ENCODE measurements at places on chromosomes 1 and 21.

DNA sequence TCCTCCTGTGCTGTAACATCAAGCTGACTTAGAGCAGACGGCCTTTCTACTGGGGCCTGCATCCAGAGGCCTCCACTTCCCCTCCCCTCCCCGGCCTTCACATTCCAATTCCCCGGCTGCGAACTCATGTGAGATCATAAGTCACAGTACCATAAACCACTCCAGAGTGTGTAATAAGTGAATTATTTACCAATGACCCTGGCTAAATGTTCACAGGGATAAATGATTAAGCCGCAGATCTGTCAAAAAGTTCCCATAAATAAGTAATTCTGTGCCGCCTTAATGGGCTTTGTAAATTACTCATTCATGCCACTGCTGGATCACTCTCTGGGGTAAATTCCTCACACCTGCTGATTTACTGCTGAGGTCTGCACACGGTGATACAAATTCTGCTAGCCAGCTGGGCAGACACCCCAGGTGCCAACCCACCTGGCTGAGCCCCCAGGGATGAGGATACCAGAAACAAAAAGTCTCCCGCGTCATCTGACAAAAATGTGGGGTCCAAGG lies 27.4 kb upstream of the KIRREL1 start:
- DNase-seq: no peak

DNA sequence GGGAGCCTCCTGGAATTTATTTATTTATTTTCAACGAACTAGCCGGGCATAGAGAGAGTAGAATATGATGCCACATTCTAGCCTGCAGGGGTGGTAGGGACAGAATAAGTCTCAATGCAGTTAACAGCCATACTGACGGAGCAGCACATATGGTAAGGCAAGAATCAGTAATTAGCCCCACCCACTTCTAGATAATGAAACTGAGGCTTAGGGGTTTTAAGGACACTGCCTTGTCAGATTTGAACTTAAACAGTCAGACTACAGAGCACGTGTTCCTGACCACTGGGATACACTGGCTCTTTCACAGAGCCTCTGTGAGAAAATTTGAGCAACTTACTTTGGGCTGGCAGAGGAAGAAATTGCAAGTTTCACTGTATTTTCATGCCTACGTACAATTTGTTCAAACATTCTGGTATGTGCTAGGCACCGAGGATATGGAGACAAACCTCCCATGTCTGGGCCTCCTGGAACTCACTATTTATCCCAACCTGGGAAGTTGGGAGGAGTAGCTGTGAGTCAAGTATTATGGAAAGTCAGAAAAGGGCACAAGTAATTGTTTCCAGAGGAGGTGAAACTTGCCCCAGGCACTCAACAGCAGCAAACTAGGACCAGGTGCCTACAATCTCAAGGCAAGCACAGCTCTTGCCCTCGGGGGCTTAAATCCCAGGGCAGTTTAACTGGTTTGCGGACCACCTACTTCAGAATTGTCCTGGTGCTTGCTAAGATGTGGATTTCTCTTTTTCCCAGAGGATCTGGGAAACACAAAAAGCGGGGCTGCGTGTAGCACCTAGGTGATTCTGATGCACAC lies 1.6 kb upstream of the CLIC4 start:
- DNase-seq: no peak

DNA sequence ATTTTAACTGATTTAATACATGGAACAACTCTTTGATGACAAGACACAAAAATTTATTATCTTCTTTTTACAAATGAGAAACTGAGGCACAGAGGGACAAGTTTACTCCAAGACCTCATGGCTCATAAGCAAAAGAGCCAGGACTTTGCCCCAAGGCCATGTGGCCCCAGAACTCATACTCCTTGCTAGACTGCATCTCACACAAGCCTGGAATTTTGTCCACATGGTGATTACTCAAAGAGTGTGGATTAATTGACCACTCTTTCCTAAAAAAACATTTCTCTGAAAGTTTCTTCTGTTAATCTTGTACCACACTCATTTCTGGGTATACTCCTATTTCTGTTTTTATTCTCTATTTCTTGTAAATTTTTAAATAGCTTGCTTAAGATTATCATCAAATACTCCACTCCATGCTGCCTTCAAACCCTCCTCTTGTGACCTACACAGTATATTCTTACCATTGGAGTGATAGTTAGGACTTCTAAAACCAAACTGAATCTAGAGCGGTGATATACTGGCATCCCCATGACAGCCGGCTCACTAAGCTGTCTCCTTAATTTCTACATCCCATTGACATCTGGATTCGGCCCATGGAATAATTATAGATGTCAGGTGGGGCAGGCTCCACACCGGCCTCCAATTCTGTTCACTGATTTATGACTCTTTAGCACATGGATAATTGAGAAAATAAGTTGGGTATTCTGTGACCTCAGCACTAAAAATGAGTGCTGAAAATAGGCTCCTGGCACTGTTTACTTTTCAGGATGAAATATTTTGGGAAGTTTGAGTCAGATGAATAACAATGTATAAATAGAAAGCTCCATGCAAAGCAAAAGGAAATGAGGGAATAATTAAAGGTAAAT lies 16.1 kb downstream of the RGS4 start:
- DNase-seq: no peak

- DNase-seq: no peak
Observed at GRCh38 chr1:104190821-104191220, 441.1 kb downstream of the AMY1C start.

- DNase-seq: no peak
Observed at GRCh38 chr1:220917535-220918209, 38.4 kb downstream of the HLX start.

DNA sequence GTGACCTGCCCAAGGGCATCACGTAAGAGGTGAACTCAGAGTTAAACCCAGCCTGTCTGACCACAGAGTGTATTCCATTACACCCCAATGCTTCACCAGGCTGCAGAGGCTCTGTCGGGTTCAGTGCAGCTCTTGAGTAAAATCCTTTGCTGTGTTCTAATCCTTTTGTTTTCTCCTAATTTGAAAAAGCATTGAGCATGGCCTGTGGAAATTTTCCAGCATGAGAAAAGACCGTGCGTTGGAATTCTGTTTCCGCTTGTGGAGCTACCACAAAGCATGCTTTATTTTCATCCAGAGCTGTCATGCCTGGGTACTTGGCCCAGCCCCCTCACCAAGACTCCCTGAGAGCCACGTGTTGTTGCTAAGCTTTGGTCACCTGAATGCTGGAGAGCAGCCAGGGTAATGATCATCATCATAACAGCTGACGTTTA lies 317.6 kb downstream of the PRDM2 start:
- DNase-seq: no peak

GRCh38 chr1:110003747-110004428 lies 19.3 kb downstream of the AHCYL1 start:
- DNase-seq: no peak

DNA sequence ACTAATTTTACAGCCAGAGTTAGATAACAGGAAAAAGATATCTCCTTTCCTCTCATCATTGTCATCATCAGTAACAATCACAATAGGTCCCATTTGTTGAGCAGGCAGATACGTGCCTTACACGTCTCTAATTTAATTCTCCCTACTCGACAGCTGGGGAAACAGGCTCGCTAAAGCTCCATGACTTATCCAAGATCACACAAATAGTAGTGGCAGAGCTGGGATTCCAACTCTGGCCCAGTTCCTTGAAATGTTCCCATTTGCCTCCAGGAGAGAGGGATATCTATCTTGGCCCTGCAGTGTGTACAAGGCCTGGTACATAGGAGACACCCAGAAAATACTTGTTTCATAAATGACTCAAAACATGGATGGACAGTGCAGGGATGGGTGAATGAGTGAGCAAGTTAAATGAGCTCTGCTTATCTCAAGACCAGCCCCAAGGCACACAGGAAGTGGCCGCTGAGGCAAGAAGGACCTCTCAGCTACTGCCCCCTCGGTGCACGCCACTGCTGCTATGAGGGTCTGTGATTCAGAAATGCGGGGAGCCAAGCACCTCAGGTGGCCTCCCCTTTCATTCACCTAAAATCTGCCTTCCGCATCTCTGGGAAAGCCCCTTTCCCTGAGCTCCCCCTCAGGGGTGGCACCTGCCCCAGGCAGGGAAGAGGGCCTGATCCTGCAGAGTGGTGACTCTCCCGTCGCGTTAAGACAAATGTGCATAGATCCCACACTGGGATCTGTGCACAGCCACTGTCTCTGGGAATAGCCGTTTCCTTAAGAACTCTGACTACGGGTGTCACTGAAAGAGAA lies 3.6 kb downstream of the KCNN3 start:
- DNase-seq: no peak

DNA sequence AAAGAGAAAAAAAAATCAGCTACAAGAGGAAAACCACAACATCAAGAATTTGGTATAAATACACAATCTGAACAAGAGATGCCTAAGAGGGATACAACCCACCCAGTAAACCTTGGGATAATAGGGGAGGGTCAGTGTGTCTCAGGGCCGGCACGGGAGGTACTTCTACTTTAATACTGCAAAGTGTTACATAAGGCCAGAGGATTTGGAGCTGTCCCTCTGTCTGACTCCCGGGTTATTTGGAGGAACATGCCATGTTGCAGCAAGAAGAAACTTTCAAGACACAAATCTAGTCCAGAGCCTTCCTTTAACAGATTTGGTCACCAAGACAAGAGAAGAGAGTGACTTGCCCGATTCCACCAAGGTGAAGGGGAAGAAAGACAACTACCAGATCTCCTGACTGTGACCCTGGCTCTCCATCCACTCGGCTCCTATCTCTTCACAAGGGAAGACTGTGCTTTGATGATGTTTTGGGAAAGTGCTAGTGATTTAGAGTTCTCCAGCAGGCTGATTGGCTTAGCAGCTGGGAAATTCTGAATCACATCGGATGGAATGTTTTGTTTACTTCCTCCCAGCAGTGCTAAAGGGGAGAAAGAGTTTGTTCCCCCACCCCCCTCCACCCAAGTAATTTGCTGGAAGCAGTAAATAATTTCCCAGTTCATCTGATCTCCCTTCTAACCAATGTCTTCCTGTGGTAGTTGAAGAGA lies 29.3 kb downstream of the SGIP1 start:
- DNase-seq: no peak

- DNase-seq: no peak
Observed at GRCh38 chr1:63718541-63718970, 55.3 kb upstream of the ROR1 start.

GRCh38 chr1:16296643-16297042 lies 55.6 kb downstream of the FBXO42 start:
- DNase-seq: no peak

DNA sequence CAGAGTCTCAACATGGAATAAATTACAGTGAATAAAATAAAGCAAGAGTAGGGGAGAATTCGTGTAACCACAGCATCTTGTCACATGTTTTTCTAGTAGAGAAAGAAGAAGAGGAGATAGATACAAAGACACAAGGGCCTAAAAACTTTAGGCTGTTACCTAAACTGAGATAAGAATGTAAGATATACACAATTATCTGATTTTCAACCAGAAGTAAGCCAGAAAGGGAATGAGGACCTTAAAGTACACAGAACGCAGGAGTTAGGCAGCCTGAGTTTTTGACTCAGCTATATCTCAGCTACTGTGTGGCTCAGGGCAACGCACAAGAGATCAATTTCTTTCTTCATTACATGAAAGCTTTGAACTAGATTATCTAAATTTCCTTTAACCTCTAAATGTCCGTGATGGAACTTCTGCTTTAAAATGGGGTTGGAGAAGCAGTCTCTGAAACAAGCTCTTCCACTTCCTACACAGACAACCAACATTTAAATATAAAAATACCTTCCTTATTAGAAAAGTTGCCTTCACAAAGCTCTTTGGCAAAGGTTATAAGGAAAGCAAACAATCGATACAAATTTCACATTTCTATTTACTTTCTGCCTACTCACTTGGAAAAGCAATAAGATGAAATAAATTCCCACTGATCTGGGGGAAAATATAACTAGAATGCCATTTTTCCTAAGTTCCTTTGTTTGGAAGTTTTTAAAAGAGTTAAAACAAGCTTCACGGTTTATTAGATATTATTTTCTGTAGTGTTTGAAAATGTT lies 5.2 kb upstream of the RGS13 start:
- no peak for DNase-seq

DNA sequence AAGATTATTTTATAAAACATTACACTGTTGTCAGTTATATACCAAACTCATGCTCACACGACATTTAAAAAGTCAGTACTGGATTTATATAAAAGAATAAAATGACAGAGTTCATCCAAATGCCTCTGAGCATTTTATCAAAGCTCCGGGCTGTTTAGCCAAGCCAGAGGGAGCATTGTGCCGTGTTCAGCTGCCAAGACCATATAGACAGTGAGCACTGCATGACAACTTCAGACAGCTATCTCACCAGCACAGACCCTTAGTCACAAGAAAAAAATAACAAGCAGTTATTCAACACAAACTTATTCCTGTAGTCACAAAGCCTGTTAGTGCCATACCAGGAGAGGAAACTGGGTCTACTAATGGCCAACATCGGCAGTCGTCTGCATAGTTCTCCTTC lies 88.0 kb upstream of the PBX1 start:
- DNase-seq: no peak

DNA sequence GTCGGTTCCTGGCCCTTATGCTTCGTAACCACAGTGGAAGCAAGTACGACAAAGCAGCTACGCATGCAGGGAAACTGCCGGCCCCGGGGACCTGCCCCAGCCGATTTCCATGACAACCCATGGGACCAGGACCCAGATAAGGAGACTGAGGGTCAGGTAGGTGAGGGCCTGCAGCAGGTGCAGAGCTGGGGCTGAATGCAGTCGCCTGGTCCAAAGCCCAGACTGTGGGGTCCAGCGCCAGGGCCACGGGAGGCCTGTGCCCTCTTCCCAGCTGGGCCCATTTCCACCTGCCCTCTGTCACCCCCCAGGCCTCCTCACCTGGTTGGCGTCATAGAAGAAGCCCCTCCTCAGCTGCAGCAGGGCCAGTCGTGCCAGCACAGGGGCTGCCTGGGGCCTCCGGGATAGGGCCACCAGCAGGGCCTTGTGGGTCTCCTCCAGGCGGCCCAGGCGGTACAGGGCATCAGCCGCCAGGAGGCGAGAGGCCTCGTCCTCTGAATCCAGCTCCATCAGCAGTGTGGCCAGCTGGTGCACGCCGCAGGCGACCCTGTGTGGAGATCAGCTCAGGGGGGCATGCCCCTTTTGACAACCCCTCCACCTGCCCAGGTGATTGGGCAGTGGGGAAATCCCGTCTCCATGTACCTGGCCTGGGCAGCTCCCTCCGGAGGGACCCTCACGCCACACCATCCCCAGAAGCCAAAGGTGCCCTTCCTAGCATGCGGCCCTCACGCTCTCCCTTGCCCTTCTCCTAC lies 14.2 kb downstream of the TTC34 start:
- no peak for DNase-seq

DNA sequence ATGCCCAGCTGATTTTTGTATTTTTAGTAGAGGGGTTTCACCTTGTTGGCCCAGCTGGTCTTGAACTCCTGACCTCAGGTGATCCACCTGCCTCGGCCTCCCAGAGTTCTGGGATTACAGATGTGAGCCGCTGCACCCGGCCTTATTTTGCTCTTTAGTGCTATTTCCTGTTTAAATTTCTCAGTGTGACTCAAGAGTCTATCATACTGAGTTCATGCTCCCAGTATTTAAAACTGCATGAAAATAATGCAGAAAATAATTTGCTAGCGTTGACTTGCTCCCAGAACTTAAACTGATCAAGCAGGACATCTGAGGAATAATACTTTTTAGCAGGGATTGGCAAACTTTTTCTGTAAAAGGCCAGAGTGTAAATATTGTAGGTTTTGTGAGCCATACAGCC lies 86.4 kb upstream of the C1orf21 start:
- no peak for DNase-seq

GRCh38 chr1:161166669-161167548 lies 683 bp downstream of the PPOX start:
- no peak for DNase-seq

GRCh38 chr1:87794788-87795614 lies 466.3 kb downstream of the LMO4 start:
- DNase-seq: no peak
